ENCODE measurements at places on chromosomes 7 and 10.
A peak's percentile ranks its signal among the peaks of the same experiment; 100 is the strongest.

DNA sequence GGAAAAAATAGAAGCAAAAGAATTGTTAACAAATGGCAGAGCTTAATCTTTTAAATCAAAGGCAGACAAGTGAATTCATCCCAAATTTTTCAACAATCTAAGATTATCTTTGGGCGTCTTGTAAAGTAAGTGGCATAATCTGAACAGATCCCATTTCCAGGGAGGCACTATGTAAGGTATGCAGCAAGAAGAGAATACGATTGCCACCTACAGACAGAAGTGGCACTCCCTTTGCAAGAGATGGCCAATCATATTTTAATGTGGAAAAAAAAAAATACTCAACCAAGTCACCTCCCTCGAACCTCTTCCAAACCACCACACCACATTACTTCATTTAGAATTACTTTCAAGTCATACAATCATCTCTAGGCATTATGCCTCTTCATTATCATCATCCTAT is 4.0 kb downstream of the GFRA1 start:
- no peak for DNase-seq

DNA sequence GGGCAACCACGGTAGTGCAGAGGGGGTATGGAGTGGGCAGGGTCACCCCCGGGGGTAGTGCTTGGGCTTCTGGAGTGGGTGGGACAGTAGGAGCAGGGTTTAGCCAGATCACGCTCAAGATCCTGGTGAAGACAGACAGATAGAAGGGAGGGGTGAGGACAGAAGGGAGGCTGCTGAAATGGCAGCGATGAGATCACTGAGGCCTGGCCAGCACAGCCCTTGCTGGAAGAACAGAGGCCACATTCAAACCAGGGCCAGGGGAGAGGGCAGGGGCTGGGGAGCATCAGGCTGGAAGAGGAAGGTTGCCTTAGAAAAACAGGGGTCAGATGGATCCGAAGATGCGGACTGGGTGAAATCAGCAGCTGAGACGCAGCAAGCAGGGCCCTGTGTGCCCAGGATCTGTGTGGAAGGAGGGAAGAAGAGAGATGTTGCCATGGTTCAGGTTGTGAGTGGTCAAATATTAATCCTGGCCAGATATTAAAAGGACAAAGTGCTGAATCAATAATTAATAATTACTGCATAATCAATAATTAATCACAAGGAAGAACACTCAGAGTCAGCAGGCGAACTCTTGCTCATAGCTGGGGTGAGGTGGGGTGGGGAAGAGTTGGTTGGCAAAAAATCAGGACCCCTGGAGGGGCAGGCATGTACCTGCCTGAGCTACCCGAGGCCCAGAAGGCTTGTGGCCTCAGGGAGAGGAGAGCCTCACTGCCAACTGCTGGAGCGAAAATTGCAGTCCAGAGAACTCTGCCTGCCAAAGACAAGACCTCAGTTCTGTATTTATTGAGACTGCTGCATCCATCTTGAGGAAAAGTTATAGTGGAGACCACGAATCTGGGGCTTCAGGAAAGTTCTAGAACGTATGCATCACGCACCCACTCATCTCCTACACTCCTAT is 105.7 kb downstream of the GRB10 start:
- DNase-seq = no peak

GRCh38 chr10:117005026-117005526 is at the start of gene SHTN1:
TSS of gene SHTN1 (minus strand) at chr10:117005187. CDS start at chr10:117005079, 108 bp downstream.
- peak; percentile 45 for DNase-seq

DNA sequence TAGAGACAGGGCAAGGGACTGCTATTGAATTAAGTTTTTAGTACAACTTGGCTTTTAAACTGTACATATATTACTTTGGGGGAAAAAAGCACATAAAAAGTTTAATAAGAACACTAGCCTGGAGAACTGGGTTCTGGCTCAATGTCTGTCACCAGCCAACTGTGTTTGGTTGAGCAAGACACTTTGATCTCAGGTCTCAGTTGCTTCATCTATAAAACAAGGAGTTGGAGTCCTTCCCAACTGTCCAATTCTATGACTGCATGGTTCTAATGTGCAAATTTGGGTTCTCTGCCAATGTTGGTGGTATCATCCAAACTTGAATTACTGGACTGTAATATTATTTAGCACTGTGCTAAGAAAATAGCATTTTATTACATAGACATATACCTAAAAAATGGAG is 50.3 kb downstream of the ATXN7L1 start:
- no peak for DNase-seq

DNA sequence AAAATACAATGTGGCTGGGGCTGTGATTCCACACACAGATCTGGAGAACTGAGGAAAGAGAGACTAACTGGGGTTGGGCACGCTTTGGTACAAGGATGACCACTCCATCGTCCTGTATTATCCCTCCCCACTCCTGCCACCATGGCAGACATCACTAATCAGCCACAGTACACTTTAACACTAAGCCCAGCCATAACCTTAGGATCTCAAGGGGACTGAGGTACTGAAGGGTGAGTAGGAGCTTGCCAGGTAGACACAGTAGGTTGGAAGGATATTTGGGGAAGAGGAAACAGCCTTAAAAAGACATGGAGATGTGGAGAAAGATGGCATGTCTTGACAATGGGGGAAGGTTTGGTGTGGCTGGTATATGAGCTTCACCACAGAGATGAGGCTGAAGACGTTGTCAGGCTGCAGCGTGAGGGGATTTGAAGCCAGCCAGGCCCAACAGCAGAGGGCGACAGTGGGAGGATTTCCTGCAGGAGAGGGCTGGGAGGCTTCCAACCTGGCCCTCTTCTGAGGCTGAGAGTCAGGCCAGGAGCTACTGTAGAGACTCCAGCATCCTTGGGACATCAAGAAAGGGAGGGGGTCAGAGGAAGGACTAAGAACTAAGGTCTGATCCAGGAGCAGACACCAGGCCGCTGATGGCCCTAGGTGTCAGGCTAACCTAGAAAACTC is 58.6 kb upstream of the COL13A1 start:
- peak; percentile 45 for DNase-seq

DNA sequence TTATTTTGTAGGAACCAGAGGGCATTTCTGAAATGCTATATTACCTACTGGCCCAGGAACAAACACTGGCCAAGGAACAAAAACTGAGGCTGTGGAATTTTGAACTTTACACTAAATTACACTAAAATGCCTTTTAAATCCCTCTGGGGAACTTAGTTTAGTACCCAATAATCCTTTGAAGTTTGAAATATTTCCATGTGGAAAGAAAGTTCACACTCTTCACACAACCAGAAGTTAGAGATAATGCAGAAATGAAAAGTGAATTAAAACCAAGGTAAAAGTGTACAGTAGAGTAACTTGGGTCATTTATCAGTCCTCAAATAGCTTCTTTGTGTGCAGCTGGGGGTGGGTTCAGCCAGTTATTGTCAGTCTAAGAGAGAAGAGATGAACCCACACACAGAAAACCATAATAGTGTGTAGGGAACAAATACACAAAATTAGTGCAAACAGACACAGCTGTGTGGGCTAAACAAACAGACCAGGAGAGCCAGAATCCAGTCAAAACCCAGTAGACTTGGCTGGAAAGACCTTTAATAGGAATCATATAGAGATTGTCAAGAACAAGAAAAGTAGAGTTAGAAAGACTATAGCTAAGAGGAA is 46.5 kb upstream of the DGKI start:
- DNase-seq = no peak

DNA sequence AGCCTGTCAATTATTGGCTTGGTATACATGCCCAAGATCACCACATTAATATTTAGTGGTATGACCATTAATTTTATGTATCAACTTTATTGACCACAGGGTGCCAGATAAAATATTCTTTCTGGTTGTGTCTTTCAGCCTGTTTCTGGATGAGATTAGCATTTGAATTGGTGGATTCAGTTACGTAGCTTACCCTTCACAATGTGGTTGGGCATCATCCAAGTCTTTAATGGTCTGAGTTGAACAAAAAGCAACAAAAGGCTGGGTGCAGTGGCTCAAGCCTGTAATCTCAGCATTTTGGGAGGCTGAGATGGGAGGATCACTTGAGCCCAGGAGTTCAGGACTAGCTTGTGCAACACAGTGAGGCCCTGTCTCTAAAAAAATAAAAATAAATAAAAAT is 702.2 kb upstream of the LRRTM3 start:
- DNase-seq = no peak

- DNase-seq = no peak
Observed at GRCh38 chr7:138208864-138209263, 132.6 kb downstream of the AKR1D1 start.

DNA sequence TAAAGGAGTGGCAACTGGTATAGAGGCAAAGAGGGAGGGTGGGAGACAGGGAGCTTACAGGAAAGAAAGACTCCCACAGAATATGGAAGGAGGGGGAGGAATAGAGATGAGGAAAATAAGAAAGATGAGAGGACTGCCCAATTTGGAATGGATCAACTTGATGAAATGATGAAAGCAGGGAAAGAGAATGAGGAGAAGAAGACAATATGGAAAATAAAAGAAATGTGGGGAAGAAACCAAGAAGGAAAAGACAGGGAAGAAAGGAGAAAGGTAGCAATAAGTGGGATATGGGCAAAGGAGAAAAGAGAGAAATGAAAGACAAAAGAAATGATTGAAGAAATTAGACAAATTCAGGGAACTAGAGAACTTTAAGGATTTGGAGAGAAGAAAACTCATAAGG is 3.0 kb downstream of the KEL start:
- no peak for DNase-seq

- DNase-seq = no peak
Observed at GRCh38 chr7:71221549-71221948, 89.6 kb downstream of the GALNT17 start.

GRCh38 chr10:64368298-64368697 is 847.1 kb downstream of the REEP3 start:
- DNase-seq = peak; percentile 22

DNA sequence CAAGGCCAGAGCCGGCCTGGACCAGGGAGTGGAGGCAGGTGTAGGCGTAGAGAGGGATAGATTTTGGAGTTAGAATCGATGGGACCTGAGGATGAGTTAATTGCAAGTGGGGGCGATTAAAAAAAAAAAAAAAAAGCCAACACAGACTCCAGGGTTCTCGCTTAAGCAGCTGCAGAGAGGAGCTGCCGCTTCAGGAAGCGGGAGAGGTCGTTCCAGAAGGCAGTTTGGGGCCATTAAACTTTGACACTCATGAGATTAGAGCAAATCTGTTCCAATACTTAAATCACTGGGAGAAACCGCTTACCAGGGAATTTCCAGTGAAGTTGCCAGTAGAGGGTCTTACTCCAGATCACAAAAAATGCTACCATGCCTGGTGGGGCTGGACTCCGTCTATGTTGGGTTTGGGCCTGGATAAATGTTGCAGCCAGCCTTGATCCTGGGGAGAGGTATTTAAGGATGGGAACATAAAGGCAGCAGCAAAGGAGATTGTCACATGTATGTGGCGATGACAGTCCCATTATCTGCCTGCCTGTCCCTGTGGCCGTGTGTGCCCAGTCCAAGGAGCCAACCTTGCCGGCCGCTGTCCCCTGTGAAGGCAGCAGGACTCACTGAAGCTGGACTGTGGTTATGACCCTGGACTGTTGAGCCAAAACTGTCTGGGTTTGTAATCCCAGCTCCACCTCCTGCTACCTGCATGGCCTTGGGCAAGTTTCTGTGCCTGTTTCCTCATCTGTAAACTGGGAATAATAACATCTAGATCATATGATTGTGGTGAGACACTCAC is 23.9 kb upstream of the GRID1 start:
- DNase-seq = no peak

DNA sequence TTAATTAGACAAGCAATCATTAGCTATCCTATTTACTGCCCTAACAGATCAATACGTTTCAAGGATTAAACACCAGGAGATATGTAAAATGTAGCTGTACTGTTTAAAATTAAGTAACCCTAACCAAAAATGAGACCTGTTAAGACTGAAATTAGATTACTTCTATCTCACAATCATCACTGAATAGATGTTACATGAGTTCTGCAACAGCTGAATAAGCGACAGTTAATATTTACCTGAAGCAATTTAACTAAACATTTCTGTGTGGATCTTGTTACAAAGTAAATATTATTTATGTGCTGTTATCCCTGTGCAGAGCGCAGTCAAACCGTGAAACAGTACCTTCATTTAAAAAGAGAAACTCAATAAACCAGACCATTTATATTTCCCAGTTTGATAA is 122.5 kb downstream of the RELN start:
- no peak for DNase-seq
